Smooth muscle cell of trachea (primary cell): ENCODE measurements at places on chromosomes 11 and 22. TPM values are rescaled to one million over a fixed set of nuclear protein-coding genes. Genes with fewer than 3 reads are reported as not detected.

Gene CASP4
- 116 and 179 TPM in 2 replicates for total RNA-seq

Gene CST6
- 0.17 TPM in 1 of 2 replicates, not detected in the other for total RNA-seq

Gene FXYD6
- total RNA-seq, result 0.66 and 2.8 TPM in 2 replicates

Gene OR56A1
- under 0.01 TPM in 1 of 2 replicates, not detected in the other for total RNA-seq

Gene CCDC81
- total RNA-seq, result 1.0 TPM in 1 of 2 replicates, not detected in the other

Gene NECTIN1
- total RNA-seq, result 2.0 and 3.3 TPM in 2 replicates

Gene GLYATL1
- total RNA-seq, result 0.33 and 1.2 TPM in 2 replicates
